ENCODE measurements at places on chromosomes 7 and 10.

- DNase-seq: no peak
Measured at GRCh38 chr10:11539191-11539868, 72.1 kb downstream of the USP6NL start.

DNA sequence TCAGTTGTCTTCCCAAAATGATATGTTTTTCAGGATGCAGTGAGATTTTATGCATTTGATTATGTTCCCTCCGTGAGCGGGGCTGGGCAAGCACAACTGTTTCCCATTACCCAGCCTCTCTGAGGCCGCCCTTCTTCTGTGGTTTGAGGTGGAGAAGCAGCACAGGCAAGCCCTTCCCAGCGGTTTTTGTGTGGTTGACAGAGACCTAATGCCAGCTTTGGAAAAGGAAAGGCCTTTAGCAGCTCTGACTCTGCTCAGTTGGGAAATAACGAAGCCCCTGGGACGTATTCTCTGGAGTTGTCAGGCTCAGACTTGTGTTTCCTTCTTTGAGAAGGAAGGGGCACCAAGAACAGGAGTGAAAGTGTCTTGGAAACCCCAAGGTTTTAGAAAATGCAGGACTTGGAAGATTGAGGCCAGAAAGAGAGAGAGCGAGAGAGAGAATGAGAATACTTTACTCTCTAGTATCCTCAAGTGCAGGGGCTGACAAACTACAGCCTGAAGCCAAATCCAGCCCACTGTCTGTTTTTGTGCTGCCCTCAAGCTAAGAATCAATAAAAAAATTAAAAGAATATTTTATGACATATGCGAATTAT lies 20.6 kb upstream of the PDCD4 start:
- DNase-seq: no peak

DNA sequence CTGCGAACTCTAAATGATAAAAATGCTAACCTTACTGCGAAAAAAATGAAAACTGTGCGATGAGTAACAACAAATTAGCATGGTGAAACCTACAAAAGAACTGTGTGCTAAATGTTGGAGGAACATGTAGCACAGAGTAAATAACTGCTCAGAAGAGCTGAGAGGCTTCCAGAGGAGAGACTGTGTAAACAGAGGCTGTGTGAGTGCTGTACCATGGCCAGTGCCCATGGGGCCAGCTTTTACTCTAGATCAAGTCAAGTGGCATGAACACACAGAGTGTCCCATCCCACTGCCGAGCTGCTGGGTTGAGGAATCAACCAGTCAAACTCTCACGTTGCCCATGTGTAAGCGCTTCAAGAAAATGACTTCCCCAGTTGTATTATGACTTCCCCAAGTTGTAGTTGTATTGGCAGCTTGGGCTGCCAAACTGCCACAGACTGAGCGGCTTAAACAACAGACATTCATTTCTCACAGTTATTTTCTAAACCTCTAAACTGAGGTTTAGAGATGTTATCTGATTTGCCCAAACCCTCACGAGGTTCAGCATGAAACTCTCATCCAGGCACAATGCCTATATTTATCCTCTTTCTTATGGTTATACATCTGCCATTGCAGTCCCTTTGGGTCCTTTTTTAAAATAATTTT lies 270.7 kb downstream of the ABCA13 start:
- no peak for DNase-seq

DNA sequence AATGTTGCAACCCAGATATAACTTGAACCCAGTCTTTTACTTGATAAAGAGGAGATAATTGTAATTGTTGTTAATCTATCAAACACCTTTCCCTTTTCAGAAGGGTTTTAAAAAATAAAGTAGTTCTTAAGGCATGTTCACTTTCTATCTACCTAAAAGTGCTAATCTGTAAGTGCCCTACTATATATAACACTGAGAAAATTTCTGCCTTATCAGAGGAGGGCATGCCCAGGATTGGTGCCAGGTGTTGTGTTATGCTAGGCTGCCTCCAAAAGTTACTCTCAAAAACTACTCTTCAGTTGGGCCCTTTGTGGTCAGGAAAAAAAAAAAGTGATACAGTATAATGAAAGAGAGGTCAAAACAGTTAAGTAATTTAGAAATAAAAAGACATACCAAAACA lies 36.3 kb downstream of the SMNDC1 start:
- DNase-seq: no peak

DNA sequence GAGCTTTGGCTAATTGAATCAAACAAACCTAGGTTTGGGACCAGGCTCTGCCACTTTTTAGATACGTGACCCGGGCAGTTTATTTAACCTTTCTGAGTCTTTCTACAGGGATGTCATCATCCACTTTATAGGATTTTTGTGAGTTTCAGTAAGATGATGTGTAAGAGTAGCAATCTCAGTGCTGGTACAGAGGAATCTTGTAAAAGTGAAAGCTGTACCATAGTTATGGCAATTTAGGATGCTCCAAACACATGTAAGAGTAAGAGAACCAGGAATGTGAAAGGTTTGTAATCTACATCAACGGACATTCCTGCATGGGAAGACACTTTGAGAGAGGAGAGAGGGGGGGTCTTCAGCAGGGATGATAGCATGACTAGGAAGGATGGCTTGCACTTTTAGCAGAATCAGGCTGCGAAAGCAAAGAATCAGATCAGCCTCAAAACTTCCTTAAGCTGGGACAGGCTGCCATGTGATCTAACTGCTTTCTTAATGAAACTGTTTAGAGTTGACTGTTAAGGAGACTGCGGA lies 968 bp downstream of the NOLC1 start:
- no peak for DNase-seq

DNA sequence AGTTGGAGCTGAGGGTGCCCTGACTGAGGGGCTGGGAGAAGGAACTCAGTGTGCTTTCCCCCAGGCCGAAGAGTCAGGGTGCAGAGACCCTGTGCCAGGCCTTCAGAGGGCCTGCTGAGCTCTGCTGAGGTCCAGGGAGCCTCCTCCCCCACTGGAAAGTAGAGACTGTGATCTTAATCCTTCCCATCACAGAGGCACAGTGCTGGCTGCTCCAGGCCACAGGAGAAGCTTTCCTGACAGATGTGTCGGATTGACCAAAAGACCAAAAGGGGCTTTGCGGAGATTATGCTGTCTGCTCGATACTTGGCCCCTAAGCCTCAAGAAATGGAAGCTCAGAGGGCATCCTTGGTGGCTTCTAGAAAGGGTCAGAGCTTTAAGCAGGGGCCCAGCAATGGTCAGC lies 32.9 kb upstream of the BTRC start:
- no peak for DNase-seq

GRCh38 chr10:116126954-116127695 lies 145.9 kb downstream of the GFRA1 start:
- DNase-seq: no peak

- no peak for DNase-seq
Measured at GRCh38 chr7:47470567-47471357, 111.1 kb downstream of the TNS3 start.

DNA sequence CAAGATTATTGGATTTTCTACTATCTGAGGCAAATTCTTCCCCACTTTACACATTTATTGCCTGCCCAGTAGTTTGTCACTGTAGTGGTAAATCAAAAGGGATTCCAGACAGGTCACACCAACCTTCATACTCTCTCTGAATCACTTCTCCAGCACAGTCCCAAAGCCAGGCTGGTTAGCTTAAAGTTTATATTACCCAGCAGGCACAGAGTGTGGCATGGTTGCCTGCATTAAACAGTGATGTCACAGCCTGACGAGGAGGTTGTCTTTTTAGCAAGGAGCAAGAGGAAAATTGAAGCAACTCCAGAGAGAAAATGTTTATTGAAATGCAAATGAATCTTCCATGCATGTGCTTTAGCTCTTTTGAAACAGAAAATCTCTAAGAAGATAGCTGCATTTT lies 375.5 kb upstream of the CELF2 start:
- no peak for DNase-seq

DNA sequence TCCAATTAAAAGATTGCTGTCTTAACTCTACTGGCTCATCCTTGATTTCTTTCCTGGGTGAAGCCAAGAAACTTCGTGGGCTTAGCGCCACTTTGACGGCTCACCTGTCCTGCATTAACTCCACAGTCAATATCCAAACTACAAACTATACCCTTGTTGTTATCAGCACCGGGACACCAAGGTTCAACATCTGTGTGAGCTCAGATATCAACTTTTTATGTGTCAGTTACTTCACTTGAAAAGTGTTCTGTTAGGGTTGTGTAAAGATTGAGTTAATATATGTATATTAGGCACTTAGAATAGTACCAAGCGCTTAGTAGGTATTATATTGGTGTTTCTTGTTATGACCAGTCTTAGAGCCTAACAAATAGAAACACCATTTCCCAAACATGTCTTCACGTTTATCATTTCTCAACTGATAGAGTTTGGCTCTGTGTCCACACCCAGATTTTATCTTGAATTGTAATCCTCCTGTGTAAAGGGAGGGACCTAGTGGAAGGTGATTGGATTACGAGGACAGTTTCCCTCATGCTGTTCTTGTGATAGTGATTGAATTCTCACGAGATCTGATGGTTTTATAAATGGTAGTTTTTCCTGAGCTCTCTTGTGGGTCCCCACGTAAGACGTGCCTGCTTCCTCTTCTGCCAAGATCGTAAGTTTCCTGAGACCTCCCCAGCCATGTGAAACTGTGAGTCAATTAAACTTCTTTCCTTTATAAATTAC lies 19.0 kb upstream of the ST8SIA6 start:
- no peak for DNase-seq

DNA sequence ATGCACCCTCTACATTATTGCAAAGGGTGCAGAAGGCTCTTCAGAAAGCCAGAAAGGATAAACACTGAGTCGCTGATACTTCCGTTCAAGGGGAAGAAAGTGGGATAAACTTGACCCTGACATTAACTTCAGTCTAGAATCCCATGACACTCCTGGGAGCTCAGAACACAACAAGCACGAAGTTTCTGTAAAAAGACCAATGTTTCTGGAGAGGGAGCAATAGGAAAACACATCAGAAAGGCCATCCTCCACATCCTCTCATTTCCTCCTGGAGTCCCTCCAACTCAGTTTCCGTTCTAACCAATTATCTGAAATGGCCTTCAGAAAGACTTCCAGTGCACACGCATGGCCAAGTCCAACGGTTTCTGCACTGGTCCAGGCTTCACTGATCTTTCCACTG lies 113.5 kb downstream of the SORBS1 start:
- DNase-seq: no peak

Data from NCI-H446 treated with DMSO at 0.1 percent for 48 hours (cell line).